ENCODE measurements at places on chromosomes 4 and X.
A peak's percentile ranks its signal among the peaks of the same experiment; 100 is the strongest.

DNA sequence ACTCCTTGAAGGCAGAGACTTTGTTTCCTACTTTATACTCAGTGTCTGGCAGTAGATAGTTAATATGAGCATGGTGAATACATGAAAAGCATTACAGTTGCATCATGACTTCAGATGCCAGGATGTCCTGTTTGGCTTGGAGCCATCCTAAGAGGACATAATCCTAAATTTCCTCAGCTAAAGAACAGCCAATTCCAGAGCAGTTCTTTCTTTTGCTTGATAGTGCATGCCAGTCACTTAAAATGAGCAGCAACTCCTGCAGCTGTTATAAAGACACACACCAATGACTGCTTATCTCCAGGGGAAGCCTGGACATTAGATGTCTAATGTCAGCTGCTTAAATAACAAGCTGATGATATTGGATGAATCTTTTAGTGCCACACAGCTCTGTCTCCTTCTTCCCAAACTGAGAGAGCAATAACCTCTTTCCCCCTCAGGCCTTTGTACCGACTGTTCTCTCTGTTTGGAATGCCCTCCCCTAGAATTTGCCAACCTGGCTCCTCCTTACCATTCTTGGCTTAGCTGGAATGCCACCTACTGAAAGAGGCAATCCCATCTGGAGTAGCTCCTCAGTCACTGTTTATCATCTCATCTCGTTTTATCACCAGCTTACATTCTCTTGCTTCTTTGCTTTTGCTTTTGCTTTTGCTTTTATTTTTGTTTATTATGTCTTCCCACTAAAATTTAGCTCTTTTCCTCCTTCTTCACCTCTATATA lies 100.8 kb upstream of the USP38 start:
- peak; percentile 2 for DNase-seq

GRCh38 chr4:12703036-12703435 lies 781.1 kb downstream of the RAB28 start:
- no peak for DNase-seq

GRCh38 chr4:20288846-20289512 lies 37.3 kb downstream of the SLIT2 start:
- no peak for DNase-seq

DNA sequence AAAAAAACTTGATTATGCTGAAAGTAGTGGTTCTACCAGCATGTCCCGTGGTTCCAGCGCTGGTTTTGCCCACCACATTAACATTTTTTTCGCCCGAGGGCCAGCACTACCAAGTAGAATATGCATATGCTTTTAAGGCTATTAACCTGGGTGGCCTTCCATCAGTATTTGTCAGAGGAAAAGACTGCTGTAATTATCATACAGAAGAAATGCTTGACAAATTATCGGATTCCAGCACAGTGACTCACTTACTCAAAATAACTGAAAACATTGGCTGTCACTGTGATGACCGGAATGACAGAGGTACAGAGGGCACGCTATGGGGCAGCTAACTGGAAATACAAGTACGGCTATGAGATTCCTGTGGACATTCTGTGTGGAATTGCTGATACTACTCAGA lies 34.6 kb downstream of the PRPS2 start:
- no peak for DNase-seq

DNA sequence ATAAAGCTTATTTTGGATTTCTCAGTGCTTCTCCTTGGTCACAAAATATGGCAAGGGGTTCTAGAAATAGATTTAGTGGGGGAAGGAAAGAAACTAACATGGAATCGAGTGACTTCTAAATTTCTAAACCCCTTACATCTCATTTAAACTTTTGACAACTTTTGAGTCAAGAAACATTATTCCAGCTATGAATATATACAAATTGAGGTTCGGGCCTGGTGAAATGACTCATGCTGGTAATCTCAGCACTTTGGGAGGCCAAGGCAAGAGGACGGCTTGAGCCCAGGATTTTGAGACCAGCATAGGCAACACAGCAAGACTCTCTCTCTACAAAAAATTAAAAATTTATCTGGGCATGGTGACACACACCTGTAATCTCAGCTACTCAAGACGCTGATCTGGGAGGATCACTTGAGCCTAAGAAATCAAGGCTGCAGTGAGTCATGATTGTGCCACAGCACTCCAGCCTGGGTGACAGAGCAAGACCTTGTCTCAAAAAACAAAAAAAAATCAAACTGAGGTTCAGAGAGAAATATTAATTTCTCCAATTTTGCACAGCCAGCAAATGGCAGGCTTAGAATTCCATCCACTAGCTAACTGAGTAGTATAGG lies 99.8 kb downstream of the ANXA3 start:
- DNase-seq, result no peak

GRCh38 chrX:22526339-22526738 lies 253.6 kb downstream of the CBLL2 start:
- DNase-seq, result no peak

GRCh38 chrX:69415698-69416097 lies 88.4 kb upstream of the NALF2 start:
- DNase-seq, result no peak

DNA sequence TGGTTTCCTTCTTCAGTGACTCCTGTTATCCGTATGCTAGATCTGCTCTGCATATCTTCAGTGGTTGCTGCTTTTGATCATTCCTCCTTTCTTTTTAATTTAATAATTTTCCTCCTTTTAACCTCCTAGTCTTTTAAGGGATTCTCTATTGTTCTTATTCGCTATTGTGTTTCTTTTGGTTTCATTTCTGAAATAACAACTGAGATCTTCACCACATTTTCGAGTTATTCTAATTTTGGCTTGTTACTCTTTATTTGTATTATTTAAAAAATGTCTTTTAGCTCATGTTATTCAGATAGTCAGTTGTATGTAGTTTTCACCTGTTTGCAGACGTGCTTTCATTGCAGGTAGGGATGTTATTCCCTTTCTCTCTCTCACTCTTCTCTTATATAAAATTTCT lies 24.9 kb downstream of the IGFBP7 start:
- DNase-seq, result no peak

- DNase-seq, result no peak
These were observed 21.9 kb downstream of the PLS3 start for GRCh38 chrX:115582616-115583495.

- DNase-seq, result no peak
These were observed 100.6 kb downstream of the RASL11B start for GRCh38 chr4:52962721-52963120.

DNA sequence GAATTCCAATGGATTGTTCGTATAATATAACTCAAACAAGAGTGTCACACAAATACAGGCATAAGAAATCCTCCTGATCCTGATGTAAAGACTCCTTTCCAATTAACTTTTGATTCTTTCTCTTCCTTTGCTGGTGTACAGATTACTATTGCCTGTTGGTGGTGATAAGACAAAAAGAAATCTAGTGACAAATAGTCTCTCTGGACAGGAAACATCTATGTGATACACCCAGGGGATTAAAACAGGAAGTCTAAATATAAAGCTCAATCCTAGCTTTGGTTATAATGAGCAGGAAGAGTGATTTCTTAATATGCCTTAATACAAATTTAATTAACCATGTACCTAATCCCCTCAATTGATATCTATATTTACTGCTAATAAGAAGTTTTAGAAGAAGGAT lies 45.1 kb downstream of the ARHGEF6 start:
- peak; percentile 32 for DNase-seq

- DNase-seq, result no peak
These were observed 84.8 kb downstream of the NEUROG2 start for GRCh38 chr4:112431158-112431557.

DNA sequence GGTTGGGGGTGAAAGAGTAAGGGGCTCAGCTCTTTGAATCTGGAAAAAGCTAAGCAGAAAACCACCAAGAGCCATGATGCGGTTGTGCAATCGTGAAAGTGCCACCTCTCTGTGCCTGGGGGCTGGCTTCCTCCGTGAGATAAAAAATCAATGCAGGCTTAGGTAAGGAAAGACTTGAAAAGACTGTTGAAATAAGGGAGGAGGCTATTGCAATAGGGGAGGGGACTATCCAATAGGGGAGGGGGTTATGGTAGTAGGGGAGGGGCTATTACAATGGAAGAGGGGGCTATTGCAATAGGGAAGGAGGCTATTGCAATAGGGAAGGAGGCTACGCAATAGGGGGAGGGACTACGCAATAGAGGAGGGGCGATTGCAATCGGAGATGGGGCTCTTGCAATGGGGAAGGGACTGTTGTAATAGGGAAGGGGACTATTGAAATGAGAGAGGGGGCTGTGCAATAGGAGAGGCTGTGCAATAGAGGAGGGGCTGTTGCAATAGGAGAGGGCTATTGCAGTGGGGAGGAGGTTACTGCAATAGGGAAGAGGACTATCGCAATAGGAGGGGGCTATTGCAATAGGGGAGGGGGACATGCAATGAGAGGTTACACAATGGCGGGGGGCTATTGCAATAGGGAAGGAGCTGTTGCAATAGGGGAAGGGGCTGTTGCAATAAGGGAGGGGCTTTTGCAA lies 162.3 kb upstream of the PSAPL1 start:
- no peak for DNase-seq

DNA sequence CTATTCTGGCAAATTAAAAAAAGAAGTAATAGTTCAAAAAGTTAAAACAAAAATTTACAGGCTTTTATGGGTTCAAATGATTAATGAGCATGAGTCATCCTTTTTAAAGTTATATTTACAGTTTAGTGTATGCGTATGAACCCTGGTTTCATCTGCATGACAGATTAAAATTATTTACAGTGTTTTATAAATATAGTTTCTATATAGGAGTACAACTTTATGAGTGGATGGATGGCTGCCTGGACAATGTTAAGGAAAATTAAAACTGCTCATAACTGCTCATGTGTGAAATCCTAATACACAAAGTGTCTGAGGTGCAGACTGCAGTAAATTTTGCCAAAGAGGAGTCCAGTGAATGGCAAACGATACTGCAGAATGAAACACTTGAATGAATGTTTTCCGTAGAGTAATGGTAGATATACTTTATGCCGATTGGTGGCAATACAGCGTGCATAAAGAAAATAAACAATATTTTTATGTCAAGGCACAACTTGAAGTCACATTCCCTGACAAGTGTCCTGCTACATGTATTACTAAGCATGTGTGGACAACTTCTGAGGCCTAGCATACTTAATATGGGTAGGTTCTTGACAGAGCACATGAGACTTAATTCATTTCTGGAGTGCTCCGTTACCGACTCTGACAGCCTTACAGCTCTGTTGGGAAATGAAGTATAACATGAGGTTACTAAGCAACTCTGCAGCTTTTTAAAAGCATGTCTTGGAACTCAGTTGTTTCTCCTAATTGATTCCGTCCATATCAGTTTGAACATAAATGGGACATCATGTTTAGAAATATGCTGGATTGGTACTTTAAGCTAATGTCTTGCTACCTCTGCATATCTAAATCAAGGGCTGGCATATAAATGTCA lies 985.6 kb upstream of the PCDH7 start:
- DNase-seq, result no peak

DNA sequence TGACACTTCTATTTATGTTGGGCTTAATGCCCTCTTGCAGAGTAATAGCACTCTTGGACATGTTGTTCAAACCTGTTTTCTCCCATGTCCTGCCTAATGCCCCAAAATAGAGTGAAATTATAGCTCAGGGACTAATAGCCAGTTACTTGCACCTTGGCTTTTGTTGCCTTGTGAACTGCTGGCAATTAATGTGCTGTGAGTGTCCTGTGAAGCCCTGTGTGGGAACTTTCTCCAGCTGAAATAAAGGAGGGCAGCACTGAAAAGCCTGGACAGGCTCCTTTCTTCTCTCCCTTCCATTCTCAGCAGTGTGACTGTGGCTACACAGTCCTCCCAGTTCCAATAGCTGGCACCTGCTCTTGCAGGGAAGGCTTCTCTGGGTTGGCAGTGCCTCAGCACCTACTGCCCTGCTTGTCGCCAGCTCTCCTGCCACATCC lies 72.4 kb downstream of the DCLK2 start:
- no peak for DNase-seq

- DNase-seq, result no peak
These were observed 128.4 kb upstream of the FAT1 start for GRCh38 chr4:186852073-186852420.

GRCh38 chr4:101790521-101791181 lies at the start of gene BANK1:
BANK1 (plus strand) TSS chr4:101790730; CDS start chr4:101790881, 151 bp downstream.
- peak; percentile 82 for DNase-seq

DNA sequence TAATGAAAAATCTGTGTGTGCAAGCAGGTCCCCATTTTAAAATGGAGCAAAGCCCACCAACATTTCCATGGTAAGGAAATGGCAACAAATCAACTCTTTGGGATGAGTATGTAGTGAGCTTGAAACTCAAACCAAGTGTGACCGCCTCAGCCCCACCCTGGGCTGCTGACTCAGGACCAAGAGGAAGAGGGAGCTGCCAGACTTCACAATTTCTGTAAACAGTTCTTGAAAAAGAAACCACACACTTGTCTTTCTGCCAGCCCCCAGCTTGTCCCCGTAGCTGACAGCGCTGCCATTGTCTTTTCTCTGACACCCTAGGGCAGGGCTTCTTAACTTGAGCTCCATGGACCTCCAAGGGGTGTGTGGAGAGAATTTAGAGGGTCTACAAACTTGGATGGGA lies 10.3 kb downstream of the RTL5 start:
- DNase-seq, result peak; percentile 84

DNA sequence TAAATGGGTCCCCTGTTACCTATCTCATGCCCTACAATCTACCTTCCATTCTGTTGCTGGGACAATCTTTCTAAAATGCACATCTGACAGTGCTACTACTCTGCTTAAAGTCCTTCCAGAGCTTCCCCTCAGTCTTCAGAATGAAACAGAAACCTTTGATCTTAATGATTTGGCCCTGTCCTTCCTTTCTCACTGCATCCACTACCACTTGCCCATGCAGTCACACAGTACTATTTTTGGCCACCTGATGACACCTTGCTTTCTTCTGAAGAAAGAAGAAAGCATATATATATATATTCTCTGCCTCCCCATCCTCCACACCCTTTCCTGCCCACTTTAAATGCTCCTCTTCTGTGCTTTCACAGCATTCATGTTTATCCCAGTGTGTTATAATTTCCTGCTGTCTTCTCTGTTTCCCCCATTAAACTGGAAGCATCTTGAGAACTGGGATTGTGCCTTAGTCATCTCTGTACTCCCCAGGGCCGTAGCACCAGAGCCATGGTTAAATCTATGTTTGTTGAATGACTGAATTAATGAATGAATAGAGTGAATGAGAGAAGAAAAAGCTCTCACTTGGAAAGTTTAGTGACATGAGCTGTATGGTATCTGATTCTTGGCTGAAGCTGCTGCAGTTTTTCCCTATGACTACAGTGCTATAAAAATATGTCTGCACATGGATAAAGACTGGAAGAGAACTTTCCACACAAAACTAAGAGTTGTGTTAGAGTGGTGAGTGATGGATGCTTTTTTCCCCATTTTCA lies 56.2 kb downstream of the RTL9 start:
- DNase-seq, result no peak

GRCh38 chr4:55876387-55876786 lies 22.9 kb downstream of the EXOC1 start:
- no peak for DNase-seq

GRCh38 chrX:30865015-30865414 lies 24.0 kb downstream of the TAB3 start:
- peak; percentile 6 for DNase-seq

DNA sequence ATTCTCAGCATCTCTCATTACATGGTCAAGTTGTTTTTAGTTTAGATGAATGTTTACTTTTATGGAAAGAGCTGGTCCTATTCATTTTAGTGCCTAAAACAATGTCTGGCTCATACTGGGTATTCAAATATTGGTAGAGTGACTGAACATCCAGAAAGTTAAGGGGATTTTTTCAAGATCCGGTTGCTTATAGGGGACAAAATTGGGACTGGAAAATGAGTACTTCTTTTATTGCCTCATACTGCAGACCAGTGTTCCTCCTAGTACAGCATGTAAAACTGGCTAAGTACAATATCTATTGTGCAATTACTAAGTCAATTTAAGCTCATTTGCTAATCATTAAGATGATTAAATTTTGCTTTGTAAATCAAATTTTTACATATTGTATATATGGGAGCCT lies 13.9 kb downstream of the RP2 start:
- no peak for DNase-seq
